ENCODE measurements at places on chromosomes 3 and 15. TPM values are rescaled to one million over a fixed set of nuclear protein-coding genes. Genes with fewer than 3 reads are reported as not detected.
A peak's percentile ranks its signal among the peaks of the same experiment; 100 is the strongest.

Gene LSG1
- 41.2 TPM for total RNA-seq

Gene XCR1
- not detected for total RNA-seq

Gene ASB14
- total RNA-seq: not detected

Gene BCL2A1
- not detected for total RNA-seq

- no peak overlapping the region for H3K27ac ChIP-seq
- H3K27me3 ChIP-seq: no peaks in the 10 kb centered on the region
Observed at GRCh38 chr3:81985996-81986723, 224.7 kb upstream of the GBE1 start.

DNA sequence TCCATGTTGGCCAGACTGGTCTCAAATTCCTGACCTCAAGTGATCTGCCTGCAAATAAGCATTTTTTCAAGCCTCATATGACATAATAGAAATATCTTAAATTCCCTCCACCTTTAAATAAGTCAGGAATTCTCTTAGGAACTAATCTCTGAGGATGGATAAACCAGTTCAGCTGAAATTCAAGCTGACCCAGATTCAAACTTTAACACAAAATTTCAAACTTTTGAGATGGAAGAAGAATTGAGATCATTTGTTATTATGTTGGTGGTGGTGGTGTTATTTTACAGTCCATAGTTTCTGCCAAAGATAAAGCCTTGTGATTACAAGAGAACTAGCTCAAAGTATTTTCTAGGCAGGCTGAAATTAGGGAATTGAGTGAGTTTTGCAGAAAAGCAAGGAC is 85.5 kb downstream of the SSR3 start:
- no peak overlapping the region for H3K4me3 ChIP-seq
- H3K36me3 ChIP-seq: no peaks in the 10 kb centered on the region
- H3K27ac ChIP-seq: no peak overlapping the region
- no peak for DNase-seq
- H3K27me3 ChIP-seq: no peaks in the 10 kb centered on the region
- H3K4me1 ChIP-seq: no peaks in the 10 kb centered on the region

DNA sequence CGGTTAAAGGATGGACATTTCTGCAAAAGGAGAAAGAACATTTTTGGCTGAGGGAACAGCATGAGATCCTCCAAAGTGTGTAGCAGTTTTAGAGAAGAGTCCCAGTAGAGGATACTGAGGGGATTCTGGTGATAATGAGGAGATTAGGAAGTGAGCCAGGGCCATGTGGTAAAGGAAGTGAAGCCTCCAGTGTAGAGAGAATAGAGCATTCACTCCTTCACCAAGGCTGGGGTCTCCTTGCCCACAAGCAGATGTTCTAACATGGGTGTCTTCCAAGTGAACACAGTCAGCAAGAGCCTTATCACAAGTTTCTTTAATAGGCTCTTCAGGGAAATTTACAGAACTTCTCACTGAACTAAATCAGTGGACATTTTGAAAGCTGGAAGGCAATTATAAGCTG is 173.7 kb downstream of the SSR3 start:
- H3K4me3 ChIP-seq: no peak overlapping the region
- H3K27ac ChIP-seq: no peak overlapping the region
- no peak for DNase-seq
- H3K4me1 ChIP-seq: peaks cover 5% of the 10 kb centered on the region

DNA sequence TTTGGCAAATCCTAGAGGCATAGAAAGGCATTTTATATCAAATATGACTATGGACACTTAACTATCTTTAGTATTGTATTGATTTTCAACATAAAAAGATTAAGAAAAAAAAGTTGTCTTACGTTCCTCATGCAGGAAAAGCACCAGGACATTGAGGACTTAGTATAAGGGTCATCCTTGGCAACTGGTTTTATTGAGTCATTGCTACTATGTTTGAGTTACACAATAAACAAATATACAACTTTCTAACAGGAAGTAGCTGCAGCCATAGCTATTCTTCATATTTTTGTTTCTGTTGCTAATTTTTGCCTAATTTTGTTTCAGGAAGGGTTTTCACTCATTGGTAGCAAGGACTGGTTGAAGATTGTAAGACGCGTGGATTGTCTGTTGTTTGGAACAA is 93.0 kb downstream of the NPTN start:
- H3K36me3 ChIP-seq: no peaks in the 10 kb centered on the region
- no peak overlapping the region for H3K27ac ChIP-seq
- no peaks in the 10 kb centered on the region for H3K4me1 ChIP-seq

GRCh38 chr3:177824190-177824786 is 627.0 kb upstream of the TBL1XR1 start:
- peak; percentile 44 for DNase-seq
- H3K27ac ChIP-seq: no peak overlapping the region
- H3K4me3 ChIP-seq: no peak overlapping the region
